ENCODE measurements at places on chromosomes 13 and 19.
A peak's percentile ranks its signal among the peaks of the same experiment; 100 is the strongest.

DNA sequence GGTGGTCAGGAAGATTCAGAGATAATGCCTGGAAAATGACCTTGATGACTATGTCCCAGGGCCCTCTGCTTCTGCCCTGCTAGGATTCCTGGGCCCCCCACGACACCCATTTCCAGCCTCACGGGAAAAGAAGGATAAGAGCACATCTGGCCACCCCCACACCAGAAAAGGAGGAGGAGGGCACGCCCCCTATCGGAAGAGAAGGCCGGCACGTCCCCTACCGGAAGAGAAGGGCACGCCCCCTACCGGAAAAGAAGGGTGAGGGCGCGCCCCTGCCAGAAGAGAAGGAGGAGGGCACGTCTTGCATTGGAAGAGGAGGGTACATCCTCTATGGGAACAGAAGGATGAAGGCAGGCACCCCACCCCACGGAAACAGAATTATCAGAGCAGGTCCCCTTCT, 84.3 kb downstream of the IER2 start:
- DNase-seq = no peak

- DNase-seq = no peak
Measured at GRCh38 chr19:39826311-39826945, 7.5 kb downstream of the DYRK1B start.

- DNase-seq = no peak
Measured at GRCh38 chr13:113110048-113110851, 4.7 kb downstream of the F7 start.

DNA sequence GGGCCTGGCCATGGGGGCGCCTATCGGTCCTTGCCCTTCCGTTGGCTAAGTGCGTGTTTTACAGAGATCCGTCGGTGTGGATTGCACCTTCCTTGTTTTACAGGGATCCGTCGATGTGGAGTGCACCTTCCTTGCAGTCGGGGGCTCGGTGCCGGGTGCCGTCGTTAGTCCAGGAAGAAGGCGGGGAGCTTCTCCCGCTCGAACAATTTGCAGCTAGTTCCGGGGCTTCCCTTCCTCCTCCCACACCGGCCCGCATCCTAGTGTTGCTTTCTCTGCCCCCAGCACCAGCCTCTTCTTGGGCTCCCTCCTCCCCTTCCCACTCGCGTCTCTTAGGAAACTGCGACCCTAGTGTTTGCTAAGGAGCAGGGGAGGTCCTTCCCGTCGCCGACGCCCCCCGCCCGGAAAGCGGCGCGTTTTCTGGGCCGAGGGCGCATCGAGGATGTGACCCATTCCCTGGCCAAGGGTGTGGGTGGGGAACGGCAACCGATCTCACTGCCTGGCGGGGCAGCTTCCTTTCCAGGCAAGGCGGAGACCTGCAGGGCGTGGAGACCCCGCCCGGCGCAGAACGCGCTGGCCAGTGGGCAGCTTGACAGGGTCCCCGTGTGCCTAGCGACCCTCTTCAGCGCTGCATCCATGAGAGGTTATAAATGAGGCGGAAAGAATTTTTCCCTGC, 75.7 kb upstream of the ZNF91 start:
- DNase-seq = no peak

GRCh38 chr13:85608255-85608829, 190.9 kb downstream of the SLITRK6 start:
- no peak for DNase-seq

GRCh38 chr19:56348289-56348877, 33.7 kb upstream of the ZSCAN5A start:
- DNase-seq = no peak

GRCh38 chr13:22316494-22317025, 645.7 kb downstream of the FGF9 start:
- no peak for DNase-seq

DNA sequence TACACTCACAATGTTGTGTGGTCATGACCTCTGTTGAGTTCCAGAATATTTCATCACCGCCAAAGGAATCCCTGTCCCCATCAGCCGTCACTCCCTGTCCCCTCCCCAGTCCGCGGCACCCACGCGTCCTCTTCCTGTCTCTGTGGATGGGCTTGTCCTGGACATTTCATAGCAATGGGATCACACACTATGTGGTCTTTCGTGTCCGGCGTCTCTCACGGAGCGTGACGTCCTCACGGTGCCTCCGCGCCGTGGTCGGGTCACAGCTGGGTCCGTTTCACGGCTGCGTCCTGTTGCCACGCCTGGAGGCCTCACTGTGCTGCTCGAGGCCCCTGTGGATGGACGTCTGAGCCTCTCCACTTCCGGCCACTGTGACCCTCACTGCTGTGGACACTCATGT, 6.6 kb downstream of the AZU1 start:
- DNase-seq = no peak

DNA sequence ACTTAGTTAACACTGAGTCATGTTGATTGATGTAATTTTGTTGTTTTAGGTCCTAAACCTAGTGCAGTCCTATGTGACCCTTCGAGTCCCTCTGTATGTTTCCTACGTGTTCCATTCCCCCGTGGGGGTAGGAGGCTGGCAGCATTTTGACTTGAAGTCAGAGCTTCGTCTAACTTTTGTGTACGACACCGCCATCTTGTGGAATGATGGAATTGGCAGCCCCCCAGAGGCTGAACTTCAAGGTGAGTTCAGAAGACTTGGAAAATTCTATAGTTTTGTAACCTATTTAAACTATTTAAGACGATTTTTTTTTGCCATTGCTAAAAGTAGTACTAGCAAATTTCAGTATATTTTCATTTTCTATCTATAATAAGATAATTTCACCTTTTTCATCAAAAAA, 117.9 kb downstream of the STOML3 start:
- DNase-seq = peak; percentile 6

GRCh38 chr13:101700598-101700997, 248.1 kb downstream of the ITGBL1 start:
- no peak for DNase-seq

DNA sequence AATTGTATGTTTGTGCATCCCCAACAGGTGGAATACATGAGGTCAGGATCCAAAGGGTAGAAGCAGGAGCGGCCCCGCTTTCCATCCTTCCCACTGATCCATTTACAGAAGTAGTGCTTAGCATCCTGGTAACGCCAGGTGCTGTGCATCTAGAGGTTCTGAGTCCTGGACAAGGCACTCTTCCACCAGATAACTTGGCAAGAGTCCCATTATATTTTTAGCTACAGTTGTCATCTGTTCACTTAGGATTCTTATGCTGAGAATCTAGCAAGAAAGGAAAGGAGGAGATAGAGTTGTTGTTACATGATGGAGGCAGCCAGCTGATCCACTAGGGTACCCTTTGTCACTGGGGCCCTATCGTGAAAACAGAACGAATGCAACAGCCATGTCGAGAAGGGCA, 389.5 kb upstream of the ZNF507 start:
- no peak for DNase-seq

- DNase-seq = no peak
Measured at GRCh38 chr13:57996717-57997116, 365.2 kb downstream of the PCDH17 start.

- DNase-seq = no peak
Measured at GRCh38 chr19:31969016-31969415, 376.4 kb upstream of the ZNF507 start.

DNA sequence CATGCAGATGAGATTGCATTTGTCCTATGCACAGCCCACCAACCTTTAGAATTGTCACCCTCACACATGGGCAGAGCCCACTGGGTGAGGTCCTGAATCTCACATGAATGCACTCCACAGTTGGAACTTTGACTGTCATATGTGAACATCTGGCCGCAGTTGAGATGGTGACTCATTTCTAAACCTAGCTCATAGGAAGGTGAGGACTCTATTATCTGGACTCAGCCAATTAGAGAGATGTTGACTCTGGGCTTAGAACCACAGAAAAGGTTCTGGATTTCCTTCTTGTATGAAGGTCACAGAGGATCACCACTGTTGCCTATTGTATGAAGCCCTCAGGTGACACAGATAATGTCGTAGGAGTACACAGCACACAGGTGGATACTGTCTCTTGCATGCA, 25.6 kb upstream of the ZNF681 start:
- no peak for DNase-seq

GRCh38 chr13:109697936-109698335, 88.4 kb downstream of the IRS2 start:
- DNase-seq = no peak

DNA sequence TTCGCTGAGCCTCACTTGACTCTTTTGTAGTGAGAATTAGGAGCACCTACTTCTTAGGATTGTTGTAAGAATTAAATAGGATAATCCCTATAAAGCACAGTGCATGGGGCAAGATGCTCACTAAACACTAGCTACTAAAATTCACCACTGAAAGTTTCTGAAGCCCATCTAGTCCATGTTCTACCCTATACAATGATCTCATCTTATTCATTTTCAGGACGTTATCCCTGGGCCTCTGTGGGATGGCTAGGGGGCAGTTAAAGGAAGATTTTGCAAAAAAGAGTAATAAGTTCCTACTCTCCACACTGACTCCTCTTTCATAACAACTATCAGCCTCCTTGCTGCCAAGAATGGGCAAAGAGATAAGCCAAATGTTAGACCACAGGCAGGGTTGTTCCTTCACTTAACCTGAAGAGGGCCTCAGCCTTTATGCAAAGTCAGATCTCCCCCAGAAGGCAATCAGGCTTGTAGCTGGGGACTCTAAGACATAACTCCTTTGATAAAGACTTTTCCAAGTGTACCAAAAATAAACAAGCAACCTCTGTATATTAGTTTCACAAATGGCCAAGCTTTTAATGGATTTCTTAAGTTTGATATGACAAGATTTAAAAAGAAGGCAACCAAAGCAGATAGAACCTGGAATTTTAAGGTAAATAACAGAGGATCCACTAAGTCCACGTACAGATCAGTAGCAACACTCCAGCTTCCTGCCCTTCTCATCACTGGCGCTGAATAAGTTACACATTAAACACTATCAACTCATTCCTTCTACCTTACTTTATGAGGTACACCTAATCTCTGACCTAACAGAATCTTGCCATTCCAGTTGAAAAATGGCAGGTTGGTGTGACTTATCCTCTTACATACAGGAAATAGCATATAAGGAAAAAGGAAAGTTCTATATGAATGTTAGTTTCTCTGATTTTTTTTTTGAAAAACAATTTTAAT, 44.4 kb downstream of the ELF1 start:
- no peak for DNase-seq

GRCh38 chr13:26971990-26972887, 199.4 kb downstream of the USP12 start:
- DNase-seq = peak; percentile 65

DNA sequence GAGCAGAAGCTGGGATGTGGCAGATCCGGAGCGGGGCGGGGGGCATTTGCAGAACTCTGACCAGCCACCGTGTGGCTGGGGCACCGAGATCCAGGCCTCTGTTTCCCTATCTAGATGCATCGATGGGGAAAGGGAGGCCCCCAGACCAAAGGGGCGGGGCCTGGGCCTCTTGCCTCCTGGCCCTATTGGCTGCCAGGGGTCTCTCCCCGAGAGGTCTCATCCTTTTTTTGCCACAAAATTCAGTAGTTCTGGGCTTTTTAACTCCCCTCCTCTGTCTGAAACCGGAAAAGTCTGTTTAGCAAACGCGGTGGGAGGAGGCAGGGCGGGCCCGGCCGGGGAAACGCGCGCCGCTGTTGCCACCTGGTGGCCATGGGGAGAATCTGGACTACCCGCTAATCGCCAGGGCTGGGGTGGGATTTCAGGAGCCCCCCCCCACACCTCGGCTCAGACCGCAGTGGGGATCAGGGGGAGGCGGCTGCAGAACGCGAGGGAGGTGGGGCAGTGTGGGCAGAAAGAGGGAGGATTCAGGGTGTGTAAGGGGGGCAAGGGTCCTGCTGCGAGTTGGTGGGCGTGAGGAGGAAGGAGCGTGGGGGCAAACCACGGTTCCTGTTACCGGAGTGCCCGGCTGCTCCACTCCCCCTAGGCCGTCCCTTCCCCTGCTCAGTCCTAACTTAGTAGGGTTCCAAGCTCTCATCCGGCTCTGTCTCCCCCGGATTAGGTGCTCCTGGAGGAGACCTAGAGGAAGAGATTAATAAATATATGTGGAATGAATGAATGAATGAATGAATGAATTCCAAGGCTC, 28.3 kb downstream of the IL12RB1 start:
- peak; percentile 45 for DNase-seq

DNA sequence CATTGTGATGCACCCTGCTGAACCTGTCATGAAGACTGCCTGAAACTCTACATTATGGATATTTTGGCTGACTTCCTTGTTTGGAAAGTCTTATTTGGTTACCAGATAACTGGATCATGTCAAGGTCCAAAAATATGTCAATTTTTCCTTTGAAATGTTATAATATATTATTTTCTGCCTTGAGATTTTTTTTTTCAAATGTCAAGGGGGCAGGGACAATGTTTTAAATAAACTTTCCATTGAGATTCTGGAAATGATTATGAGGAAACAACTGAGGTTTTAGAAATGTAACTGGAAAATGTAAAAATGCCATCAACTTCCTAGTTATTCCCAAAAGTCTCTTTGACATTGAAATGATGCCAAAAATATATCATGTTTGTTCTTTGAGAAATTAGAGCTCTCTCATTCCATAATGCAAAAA, 117.0 kb downstream of the RFC3 start:
- DNase-seq = no peak

GRCh38 chr13:33109271-33109697, 93.1 kb downstream of the KL start:
- DNase-seq = no peak

GRCh38 chr13:45149964-45150363, 29.7 kb downstream of the GTF2F2 start:
- no peak for DNase-seq

GRCh38 chr13:109139346-109139745, 509.9 kb downstream of the MYO16 start:
- DNase-seq = no peak

- DNase-seq = no peak
Measured at GRCh38 chr13:74246487-74246886, 112.3 kb upstream of the KLF12 start.

DNA sequence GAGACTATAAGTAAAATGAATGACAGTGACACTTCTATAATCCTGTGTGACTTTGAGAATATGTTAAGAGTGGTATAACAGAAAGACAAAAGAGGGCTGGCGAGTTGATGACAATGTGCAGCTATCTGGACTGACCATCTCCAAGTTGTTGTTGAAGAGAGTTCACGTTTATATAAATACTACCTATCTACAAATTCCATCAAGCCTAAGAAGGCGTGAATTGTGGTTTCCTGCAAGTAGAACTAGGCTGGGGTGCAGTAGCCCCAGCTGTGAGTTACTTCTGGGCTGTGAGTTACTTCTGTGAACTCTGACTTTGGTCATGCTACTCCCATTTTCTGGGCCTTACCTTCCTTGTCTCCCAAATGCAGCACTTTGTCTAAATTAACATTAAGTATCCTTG, 561.0 kb downstream of the TBC1D4 start:
- DNase-seq = no peak

DNA sequence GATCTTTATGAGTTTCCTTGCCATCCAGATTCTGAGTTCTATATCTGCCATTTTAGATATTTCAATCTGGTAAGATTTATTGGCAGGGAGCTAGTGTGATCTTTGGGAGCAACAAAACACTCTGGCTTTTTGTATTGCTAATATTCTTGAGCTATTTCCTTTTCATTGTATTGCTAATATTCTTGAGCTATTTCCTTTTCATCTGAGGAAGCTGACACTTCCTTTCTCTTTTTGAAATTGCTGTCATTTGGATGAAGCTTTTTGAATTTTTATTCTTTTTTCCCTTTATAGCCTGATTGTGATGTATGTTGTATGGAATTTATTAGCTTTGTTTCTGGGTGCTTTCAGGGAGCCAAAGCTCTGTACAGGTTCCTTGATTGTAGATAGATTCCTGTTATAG, 873.5 kb upstream of the ATXN8OS start:
- DNase-seq = no peak
